ENCODE measurements at places on chromosomes 3 and 15. TPM values are rescaled to one million over a fixed set of nuclear protein-coding genes. Genes with fewer than 3 reads are reported as not detected.
A peak's percentile ranks its signal among the peaks of the same experiment; 100 is the strongest.

GRCh38 chr3:104273046-104273649, 1093.6 kb upstream of the ALCAM start:
- DNase-seq: peak; percentile 60

DNA sequence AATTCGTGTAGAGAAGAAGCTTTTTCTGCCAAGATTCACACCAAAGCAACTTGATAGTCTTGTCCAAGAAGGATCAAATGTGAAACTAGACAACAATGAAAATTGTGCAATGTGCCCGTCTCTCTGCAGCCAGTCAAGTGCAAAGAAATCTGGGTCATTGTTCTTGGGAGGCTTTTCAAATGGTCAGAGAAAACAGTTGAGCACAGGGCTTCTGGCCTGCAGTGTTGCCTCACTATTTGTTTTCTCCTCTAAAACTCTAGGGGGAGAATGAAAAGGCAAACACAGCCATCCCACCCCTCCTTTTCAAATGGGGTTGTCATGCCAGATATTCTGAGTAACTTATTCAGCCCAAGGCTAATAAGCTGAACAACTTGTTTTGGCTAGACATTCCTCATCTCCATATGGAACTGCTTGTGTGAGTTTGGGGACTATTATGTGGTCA, 417.6 kb upstream of the CDIN1 start:
- no peak for DNase-seq

DNA sequence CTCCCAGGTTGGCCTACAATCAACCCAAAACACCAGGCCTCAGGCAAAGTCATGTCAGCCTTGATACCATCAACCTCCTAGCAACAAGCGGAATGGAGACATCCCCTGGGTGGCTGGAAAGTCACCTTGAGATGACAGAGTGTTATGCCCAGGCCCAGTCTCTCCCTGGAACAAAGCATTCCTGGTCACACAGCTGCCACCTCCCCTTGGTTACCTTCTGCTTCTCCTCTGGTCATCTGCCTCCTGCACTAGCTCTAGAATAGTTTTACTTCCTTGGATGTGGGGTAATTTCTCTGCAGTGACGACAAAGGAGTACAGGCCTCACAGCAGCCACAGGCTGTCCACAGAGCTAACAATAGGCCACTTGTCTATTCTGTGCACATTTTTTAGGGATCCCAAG, 114.9 kb downstream of the RFTN1 start:
- DNase-seq: no peak

DNA sequence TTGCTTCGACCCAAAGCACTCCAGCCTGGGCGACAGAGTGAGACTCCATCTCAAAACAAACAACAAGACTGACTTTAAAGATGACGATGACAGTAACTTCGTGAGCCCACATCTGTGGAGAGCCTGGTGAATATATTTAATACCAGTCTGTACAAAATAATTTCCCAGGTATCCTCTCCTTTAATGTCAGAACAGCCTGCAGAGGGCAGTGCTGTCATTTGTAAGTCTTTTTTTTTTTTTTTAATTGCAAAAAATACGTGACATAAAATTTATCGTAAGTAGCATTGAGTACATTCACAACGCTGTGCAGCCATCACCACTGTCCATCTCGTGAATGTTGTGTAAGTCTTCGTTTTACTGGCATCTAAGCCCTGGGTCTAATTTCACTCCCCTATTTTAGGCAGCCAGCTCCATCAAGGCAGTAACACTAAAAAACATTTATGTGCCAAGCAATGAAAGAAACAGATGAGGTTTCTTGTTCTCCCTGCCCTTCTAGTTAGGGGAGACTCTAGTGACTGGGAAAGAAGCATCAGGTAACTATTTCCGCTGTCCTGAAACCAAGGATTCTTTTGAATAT, 1.4 kb downstream of the HTD2 start:
- no peak for DNase-seq

DNA sequence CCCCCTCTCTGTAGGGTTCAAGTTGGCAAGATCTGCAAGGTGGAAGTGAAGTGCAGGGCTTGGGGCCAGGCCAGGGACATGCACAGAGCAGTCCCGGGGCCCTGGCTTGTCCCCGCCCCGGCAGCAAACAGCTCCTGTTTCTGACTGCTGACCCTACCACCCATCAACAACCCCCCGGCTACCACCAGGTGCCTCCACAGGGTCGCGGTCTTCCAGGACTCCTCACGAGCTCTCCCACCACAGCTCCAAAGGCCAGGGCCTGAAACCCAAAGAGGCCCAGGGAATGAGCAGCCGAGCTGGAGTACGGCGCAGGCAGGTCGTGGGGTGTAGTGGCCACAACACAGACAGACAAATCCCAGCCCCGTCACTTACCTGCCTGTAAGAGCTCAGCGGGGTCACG, 121.3 kb upstream of the SMAD3 start:
- no peak for DNase-seq

- no peak for DNase-seq
Observed at GRCh38 chr3:71018799-71019198, 564.7 kb downstream of the FOXP1 start.

GRCh38 chr3:171113716-171114115, 87.2 kb upstream of the SLC2A2 start:
- DNase-seq: peak; percentile 49

- DNase-seq: no peak
Observed at GRCh38 chr15:98728811-98729160, 80.4 kb downstream of the IGF1R start.

DNA sequence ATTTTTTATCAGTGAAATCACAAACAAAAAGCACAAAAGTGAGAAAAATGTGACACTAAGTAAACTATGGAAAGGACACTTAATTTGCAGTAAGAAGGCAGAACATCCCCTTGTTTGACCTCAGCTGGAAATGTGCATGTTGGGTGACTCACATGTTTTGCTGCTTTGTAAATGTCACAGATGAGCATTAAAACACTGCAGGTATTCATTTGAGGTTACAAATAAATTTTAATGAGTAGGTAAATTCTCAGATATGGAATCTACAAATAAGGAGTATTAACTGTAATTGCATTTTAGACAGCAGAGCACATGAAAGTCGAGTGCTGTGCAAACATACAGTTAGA, 20.3 kb downstream of the CHMP2B start:
- DNase-seq: no peak

DNA sequence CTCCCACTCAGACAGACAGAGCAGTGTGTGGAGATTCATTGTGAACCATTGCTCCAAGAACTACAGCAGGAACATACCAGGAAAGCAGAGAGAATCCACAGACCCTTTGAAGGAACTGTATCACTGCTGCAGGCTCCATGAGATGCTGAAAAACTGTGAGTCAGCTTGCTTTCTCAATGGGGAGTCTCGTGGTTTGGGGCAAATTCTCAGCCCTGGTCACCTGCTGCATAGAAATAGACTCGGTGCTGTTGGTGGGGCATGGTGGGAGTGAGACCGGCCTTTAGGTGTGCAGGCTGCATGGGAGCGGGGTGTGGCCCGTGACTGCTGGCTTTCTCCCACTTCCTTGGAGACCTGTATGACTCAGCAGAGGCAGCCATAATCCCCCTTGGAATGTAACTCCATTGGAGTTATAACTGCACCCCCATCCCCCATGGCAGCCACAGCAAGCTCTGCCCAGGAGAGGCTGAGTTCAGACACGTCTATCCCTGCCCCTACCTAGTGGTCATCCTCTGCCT, 35.6 kb downstream of the ALCAM start:
- DNase-seq: no peak

DNA sequence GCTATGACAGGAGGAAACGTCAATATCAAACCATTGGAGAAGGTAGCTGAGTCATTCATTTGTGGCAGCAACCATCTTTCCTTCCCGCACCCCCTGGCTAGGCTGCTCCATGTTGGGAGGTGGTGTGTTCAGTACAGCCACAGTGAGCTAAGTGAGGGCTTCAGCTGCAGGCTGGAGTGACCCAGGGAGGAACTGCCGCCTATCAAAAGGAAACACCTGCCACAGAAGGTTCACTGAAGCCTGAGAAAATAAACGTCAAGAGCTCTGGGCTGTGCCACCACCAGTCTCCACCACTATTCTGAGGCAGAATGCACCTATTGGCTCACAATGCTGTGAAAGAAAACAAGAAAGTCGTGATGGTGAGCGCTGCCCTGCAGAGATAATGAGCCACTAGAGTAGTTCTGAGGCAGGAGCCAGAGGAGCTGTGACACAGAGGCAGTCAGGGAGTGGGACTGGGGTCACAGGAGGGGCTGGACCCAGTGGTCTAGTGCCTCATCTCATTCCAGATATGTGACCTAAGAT, 34.8 kb upstream of the CD47 start:
- no peak for DNase-seq

- DNase-seq: no peak
Observed at GRCh38 chr3:61331929-61332552, 80.8 kb upstream of the FHIT start.

DNA sequence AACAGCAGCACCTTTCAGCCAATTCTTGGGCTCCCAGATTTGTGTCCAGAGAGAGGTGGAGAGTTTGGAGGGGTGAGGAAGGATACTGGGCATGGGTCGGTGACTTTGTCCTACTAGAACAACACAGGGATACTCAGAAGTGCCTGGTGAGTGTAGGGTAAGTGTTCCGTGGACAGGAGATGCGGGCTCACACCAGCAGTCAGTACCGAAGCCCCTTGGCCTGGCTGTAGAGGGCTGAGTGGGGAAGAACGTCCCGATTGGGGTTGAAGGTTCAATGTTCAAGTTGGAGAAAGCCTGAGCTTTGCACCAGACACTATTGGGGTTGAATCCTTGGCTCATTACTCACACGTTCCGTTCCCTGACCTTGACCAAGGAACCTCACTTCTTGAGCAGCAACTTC, 40.8 kb upstream of the SLC6A11 start:
- no peak for DNase-seq

GRCh38 chr3:178304758-178305467, 231.3 kb upstream of the KCNMB2 start:
- no peak for DNase-seq

GRCh38 chr15:68558318-68559305, 20.2 kb upstream of the CORO2B start:
- DNase-seq: no peak

DNA sequence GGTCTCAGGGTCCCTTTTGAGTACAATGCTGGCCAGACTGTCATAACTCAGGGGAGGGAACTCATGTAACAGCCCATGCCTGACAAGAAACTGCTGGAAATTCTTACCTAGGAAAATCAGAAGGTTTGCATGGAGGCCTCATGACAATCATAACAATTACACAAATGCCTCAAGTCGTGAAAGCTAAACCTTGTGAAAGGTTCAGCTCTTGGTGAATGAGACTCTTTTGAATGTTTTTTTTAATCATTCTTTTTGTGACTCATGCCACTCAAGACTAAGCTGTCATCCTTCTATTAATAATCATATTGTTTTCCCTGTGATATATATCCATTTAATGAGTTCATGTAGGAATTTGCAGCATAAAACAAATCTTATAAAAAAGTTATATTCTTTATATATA, 61.4 kb upstream of the LEKR1 start:
- no peak for DNase-seq

GRCh38 chr15:33150431-33150941, 44.0 kb downstream of the FMN1 start:
- peak; percentile 83 for DNase-seq

DNA sequence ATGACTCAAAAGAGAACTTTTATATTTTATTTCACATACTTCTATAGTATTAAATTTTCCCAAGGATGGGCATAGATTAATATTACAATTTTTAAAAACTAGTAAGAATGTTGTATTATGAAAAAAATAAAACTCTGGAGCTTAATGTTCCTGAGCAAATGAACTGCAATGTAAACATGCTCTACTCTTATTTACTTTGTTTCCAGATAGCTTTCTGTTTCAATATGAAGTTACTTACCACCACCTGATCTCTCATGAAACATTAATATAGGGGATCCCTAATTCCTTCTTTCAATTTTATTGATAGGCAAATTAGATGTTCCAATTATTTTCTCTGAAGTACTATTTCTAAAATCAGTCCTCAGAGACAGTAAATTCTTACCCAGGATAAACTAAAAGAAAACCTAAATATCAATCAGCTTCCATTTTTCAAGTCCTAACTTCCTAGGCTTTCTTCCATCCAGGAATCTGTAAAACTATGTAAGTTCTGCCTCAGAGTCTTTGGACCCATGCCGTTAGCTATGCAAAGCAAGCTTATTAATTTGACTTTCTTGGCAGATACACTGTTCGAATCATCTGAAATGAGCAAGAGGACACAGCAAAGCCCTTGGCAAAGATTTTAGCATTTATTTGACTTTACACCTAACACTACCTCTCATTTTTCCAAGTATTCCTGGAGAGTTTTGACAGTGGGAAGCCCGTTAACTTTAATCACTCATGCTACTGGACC, 93.2 kb downstream of the PLCH1 start:
- peak; percentile 11 for DNase-seq

GRCh38 chr3:17038900-17039553, 154.3 kb downstream of the PLCL2 start:
- DNase-seq: no peak

DNA sequence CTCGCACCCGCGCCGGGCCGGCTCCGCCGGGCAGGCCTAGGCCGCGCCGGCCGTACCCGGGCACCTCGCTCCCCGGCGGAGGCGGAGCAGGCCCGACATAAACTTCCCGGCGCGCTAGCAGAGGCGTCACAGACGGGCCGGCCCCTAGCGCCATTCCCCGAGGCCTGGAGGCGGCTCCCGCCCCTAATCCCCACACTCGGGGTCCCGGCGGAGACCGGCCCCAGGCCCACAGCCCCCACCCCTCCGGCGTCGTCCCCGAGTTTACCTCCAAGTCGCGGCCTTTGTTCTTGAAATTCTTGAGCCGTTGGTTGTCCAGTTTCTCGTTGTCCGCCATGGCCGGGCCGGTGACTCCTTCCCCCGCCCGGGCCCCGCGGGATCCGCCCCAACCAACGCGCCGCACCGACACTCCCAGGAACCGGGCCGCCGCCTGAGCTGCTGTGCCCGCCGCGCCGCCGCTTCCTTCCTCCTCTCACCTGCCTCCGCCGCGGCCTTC, 376 bp downstream of the KPNA4 start:
- DNase-seq: peak; percentile 83

DNA sequence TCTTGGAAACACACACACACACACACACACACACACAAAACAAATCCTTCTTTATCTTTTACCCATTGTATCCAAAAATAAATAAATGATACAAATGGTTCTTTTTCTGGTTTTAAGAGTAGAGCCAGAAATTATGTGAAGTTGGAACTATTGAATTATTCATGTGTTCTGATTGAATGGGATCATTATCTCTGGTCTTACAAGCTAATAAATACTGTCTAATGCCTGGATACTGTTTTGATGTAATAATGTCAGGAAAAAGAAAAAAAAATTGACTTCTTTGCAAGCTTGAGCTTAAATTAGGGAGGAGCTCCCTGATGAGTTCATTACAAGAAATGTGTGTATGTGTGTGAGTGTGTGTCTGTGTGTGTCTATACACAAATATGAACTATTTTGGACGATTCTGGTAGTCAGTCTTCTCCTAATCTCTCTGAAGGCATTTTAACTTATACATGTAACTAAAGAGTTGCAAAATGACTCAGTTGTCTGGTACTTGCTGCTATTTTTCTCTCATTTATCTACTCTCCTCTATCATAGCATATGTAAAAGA, 507.2 kb upstream of the AGTR1 start:
- DNase-seq: no peak

The GOLGA8T gene
- 0.40 TPM for polyA plus RNA-seq

The FAM227B gene
- polyA plus RNA-seq: 6.2 TPM

The SIDT1 gene
- 34.6 TPM for polyA plus RNA-seq

The TIMMDC1 gene
- 104 TPM for polyA plus RNA-seq

The RTP2 gene
- not detected for polyA plus RNA-seq

The HTR3E gene
- polyA plus RNA-seq: not detected

The SEMA7A gene
- 45.1 TPM for polyA plus RNA-seq

The GOLGA8H gene
- 1.2 TPM for polyA plus RNA-seq

The SNUPN gene
- 23.8 TPM for polyA plus RNA-seq

The MLF1 gene
- 42.8 TPM for polyA plus RNA-seq

The RTP3 gene
- polyA plus RNA-seq: not detected

The GHSR gene
- 0.29 TPM for polyA plus RNA-seq

The ALPK3 gene
- 8.7 TPM for polyA plus RNA-seq
